ENCODE measurements at places on chromosomes 4 and X.

GRCh38 chr4:56755901-56756300 lies 65.6 kb downstream of the SPINK2 start:
- DNase-seq, result no peak

GRCh38 chr4:156633847-156634246 lies 337.8 kb downstream of the PDGFC start:
- DNase-seq, result no peak

GRCh38 chr4:150679018-150679764 lies 97.2 kb downstream of the MAB21L2 start:
- no peak for DNase-seq

DNA sequence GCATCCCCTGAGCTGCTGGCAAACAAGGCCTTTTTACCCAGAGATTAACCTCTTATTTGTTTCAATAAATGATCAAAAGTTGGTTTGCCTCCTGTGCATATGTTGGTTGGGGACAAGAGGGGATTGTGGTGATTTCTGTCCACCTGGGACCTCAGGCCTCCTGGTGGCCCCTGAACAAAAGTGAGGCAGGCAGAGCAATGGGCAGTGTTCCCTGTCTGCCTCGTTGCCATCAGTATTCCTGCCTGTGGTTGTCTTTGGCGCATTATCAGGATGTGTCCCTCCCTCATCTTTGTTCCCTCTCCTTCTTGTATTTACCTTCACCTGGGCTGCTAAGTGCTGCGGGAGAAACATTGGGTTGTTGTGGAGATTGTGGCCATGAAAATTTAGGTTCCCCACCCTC lies 65.3 kb upstream of the DRD5 start:
- DNase-seq, result no peak

DNA sequence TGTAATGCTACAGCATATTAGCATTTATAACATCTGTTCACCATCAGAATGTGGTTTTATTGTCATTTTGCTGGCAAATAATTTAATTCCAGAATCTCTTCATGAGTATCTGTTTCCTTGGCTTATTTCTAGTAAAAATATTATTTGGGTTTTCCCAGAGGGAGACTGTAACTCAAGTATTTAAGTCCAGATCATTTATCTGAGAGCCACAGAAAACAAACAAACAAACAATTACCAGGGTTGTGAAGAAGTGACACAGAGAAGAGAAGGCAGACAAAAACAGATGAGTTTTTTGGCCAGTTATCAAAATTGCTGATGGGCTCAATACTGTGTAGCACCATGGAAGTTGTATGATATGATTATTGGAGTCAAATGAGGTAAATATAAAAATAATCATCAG lies 515.1 kb downstream of the TECRL start:
- DNase-seq, result no peak

- no peak for DNase-seq
Observed at GRCh38 chr4:120633810-120634209, 288.7 kb downstream of the PRDM5 start.

DNA sequence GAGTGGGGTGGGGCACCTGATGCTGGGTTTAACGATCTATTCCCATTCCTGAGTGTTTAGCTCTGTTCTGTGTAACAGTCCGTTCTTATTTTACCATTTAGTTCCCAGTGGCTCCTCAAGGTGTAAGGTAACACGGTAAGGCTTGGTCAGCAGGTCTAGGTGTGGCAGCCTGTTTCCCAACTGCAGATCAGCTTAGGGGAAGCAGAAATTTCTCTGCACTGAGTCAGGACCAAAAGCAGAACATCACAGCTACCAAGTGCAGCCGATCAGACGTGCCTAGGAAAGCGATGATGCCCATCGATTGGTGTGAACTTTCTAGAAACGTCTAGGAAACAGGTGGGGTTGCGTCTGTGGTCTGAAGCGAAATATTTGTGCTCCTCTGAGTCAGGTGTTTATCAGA lies 240.1 kb downstream of the STIM2 start:
- no peak for DNase-seq

DNA sequence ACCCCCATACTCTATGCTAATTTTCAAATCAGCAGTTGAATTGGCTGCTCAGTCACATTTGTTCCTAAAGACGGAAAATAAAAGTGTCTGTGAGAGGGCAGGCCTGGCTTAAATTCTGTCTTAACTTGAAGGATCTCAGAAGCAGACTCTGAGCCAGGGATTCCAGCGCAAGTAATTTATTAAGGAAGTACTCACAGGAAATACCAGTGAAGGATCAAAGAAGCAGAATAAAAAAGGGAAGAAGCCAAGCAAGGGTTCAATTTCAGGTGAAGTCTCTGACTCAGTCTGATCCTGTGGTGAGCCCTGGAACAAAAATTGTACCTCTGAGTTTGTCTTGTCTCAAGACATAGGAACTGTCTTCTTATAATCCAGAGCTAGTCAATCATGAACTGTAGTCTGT lies 52.2 kb downstream of the IL1RAPL1 start:
- no peak for DNase-seq

DNA sequence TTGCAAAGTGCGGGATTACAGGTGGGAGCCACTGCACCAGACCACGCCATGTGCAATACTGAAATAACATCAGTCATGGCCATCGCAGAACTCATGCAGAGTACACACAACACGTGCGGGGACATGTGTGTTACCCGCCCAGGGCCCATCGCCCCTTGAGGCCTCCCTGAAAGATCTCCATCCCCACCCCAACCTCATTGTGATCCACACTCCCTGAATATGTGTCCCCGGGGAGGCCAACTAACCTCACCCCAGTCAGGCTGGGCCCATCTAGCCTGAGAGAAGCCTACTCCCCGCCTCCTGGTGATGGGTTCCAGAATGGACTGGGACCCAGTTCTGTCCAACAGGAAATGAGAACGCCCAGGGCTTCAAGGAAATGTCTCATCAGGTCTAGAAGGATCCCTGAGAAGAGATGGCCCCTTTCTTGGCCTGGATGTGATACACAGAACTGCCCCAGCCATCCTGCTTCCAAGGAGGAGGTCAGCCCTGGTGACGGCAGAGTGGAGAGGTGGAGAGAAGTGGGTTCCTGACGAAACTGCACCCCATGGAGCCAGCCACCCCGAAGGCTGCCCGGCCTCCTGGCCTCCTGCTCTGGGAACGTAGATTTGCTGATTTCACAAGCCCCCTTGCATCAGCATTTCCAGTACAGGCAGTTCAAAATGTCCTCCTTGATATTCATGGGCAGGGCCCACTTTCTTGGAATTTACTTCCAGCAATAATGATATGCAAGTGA lies 22.5 kb upstream of the CLDN24 start:
- DNase-seq, result no peak

DNA sequence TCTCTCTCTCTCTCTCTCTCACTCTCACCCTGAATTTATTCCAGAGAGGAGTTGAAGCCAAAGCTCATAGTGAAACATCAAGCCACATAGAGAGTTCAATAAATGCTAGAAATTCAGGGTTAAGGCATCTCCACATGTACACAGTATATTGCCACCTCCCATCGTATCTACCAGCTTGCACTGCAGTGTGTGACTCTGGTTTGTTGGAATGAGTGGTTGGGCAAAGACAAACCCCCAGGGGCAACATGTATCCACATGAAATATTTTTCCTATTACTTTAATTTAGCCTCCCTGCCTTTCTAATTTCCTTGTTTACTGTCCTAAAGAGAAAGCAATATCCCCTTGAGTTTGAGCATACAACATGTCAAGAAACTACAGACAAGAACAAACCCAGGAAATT lies 247.3 kb downstream of the SPATA18 start:
- DNase-seq, result no peak

GRCh38 chr4:24126776-24127175 lies 236.9 kb upstream of the PPARGC1A start:
- DNase-seq, result no peak

DNA sequence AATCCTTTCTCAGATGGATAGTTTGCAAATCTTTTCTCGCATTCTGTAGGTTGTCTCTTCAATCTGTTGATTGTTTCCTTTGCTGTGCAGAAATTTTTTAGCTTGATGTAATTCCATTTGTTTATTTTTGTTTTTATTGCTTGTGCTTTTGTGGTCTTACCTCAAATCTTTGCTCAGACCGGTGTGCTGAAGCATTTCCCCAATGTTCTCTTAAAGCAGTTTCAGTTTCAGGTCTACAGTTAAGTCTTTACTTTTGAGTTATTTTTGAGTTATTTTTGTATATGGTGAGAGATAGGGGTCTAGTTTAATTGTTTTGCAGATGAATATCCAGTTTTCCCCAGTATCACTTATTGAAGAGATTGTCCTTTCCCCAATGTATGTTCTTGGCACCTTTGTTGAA lies 18.2 kb upstream of the SLC25A14 start:
- no peak for DNase-seq

- no peak for DNase-seq
Observed at GRCh38 chr4:45349859-45350258, 623.5 kb upstream of the GNPDA2 start.

DNA sequence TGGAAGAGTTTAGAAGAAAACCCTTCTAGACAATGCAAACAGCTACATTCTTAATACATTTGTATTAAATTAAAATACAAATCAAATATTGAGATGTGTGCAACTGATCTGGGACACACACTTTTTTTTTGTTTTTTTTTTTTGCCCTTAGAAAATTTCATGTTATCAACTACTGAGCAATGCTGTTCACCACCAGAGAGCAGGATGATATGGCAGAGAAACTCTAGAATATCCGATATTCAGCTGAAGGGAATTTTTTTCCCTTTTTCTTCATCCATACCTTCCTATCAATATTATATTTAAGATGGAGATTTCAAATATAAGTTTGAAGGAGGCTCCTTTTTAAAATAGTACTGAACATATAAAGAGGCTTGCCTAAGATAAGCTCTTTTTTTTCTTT lies 1.0 kb downstream of the NDST3 start:
- DNase-seq, result no peak

DNA sequence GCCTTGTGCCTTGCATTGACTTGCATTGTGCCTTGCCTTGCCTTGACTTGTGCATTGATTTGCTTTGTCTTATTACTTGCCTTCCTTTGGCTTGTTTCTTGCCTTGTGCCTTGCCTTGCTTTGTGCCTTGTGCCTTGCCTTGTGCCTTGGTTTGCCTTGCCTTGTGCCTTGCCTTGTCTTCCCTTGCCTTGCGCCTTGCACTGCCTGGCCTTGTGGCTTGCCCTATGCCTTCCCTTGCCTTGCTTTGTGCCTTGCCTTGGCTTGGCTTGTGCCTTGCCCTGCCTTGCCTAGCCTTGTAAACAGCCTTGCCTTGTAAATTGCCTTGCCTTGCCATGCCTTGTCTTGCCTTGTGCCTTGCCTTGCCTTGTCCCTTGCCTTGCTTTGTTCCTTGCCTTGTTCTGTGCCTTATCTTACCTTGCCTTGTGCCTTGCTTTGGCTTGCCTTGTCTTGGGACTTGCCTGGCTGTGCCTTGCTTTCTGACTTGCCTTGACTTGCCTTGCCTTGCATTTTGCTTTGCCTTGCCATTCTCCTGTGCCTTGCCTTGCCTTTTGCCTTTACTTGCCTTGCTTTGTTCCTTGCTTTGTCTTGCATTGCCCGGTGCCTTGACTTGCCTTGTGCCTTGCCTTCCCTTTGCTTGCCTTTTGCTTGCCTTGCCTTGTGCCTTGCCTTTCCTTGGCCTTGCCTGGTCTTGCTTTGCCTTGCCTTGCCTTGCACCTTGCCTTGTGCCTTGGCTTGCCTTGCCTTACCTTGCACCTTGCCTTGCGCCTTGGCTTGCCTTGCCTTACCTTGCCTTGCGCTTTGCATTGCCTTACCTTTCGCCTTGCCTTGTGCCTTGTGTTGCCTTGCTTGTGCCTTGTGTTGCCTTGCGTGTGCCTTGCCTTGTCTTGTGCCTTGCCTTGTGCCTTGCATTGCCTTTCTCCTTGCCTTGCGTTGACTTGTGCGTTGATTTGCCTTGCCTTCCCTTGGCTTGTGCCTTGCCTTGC lies 97.5 kb downstream of the TAB3 start:
- DNase-seq, result no peak

DNA sequence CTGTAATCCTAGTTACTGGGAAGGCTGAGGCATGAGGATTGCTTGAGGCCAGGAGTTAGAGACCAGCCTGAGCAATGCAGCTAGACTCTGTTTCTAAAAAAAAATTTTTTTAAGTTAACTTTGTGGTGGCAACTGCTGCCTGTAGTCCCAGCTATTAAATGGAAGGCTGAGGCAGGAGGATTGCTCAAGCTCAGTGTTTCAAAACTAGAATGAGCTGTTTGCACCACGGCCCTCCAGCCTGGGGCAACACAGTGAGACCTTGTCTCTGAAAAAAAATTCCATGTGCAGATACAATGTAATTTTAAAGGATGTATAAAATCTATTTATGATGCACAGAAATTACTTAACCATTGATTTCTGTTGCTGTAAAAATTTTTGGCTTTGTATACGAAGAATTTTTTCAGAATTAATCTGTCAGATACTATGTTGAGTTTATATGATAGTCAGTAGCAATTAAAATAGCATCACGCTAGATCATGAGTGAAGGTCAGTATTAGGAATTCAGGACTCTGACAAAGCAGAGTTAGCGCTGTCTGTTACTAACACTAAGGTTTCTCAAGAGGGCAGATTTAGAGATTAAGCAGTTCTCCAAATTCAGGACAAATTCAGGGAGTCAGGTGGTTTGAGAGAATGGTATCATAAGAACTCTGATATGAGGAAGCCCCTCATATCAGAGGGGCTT lies 8.3 kb upstream of the AGA start:
- no peak for DNase-seq

DNA sequence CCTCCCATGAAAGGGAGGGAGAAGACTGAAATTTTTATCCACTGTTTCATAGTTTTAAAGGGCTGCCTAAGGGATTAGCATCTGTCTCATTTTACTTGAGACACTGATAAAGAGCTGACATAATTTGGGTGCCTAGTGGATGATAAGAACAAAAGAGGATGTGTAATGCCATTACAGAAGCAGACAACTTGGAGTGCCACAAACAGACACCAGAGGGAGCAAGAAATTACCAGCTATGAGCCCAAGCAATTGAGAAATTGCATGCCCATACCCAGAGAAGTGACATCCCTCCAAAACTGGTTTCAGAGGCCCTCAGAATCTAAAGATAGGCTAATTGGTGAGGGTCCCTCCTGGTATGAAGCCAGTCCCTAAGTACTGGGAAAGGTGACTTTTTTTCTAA lies 38.5 kb upstream of the POU3F4 start:
- DNase-seq, result no peak

DNA sequence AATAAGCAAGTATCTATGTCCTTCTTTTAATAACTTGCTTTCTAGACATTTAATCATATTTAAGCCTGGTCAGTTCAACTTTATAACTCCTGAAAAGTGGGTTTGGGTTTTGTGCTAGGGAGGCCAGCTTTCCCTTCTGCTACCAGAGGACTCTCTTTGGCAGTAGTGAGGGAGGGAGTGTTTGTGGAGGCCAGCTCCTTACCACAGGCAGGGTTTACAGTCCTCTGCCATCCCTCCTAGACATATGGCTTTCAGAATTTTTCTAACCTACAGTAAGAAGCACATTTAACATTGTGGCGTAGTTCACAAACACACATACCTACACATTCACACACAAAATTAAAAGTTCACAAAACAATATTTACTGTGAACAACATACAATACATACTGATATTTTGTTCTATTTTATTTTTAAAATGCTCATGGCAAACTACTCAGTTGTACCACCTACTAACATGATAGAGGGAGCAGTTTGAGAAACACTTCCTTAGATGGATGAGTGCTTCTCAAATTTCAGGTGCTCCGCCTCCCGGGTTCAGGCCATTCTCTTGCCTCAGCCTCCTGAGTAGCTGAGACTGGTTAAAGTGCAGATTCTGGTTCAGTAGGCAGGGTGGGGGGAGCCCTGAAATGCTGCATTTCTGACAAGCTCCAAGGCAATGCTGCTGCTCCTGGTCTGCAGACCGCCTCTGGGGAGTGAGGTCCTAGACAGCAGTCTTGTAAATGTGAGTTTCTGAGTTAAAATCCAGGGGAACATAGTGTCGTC lies 86.7 kb downstream of the PTTG2 start:
- no peak for DNase-seq

Data from NCI-H526 treated with DMSO at 0.1 percent for 48 hours (cell line).